NCI-H69 (cell line): ENCODE measurements at places on chromosomes 7 and 10.
A peak's percentile ranks its signal among the peaks of the same experiment; 100 is the strongest.

DNA sequence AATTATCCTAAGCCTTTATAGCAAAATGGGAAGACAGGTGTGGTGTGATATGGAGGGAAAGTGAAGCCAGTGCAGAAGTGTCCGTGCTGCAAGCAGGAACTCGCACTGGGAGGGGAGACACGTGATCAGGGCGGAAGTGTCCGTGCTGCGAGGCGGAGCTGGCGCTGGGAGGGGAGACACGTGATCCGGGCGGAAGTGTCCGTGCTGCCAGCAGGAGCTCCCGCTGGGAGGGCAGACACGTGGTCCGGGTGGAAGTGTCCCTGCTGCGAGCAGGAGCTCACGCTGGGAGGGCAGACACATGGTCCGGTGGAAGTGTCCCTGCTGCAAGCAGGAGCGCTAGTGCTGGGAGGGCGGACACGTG lies 40.5 kb upstream of the PRKAR1B start:
- peak; percentile 99 for DNase-seq

DNA sequence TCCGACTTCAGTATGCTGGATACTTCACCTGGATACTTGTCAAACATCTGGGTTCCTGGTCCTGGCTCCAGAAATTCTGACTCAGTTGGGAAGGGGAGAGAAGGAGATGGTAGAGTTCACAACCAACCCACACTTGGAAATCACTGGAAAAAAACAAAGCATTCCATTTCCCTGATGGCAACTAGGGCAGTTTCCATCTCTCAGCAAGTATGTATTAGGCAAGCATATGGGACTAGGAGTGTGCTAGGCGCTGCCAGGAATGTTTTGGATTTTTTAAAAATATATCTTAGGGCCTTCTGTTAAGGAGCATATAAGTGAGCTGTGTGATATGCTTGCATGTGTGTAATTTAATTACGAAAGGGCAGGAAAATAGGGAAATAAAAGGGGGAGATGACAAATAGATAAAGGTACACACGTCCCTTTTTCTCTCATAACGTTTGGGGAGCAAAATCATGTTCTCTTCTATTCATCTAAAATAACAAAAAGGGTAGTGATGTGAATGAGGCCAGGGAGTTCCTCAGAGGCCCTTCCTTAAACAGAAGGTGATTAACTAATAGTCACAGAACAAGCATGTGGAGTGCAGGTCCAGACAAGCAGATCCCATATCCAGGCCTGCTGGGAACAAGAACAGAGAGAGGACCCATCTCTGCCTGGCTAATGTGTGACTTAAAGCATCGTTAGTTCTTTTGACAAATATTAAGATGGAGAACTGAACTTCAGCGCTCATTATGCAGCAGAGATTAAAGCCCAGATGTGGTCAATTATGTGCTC lies 64.5 kb upstream of the NFE2L3 start:
- DNase-seq, result no peak

DNA sequence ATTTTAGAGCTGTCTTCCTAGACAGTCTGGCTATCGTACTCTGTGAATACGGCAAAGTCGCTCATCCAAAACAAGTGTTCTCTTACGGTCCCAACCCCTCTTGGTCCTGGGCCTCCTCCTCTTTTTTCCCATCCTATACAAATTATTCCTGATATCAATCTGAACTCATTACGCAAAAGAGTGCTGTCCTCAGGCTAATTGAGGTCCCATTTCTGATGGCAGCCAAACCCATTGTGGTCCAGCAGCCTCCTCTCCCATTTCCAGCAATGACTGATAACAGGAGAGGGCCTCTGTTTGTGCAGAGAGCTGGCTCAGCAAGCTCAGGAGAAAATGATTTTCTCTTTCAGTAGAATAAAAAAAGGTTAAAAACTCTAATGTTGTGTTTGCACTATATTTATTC lies 203.4 kb upstream of the GHITM start:
- DNase-seq, result no peak

DNA sequence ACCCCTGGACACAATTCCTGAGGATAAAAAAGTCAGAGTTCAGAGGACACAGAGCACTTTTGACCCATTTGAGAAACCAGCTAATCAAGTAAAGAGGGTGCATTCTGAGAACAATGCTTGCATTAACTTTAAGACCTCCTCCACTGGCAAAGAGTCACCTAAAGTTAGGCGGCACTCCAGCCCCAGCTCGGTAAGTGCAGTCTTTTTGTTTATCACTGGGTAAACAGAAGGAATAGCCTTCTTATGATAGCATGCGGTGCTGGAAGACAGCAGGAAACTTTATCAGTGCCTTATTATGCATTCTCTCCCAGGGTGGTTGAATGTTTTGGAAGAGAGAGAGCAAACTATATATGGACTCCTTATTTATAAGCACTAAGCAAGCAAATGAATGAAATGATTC lies 130.5 kb downstream of the CDK14 start:
- peak; percentile 78 for DNase-seq

- DNase-seq, result peak; percentile 43
Observed at GRCh38 chr7:39594988-39595620, 28.3 kb upstream of the RALA start.

DNA sequence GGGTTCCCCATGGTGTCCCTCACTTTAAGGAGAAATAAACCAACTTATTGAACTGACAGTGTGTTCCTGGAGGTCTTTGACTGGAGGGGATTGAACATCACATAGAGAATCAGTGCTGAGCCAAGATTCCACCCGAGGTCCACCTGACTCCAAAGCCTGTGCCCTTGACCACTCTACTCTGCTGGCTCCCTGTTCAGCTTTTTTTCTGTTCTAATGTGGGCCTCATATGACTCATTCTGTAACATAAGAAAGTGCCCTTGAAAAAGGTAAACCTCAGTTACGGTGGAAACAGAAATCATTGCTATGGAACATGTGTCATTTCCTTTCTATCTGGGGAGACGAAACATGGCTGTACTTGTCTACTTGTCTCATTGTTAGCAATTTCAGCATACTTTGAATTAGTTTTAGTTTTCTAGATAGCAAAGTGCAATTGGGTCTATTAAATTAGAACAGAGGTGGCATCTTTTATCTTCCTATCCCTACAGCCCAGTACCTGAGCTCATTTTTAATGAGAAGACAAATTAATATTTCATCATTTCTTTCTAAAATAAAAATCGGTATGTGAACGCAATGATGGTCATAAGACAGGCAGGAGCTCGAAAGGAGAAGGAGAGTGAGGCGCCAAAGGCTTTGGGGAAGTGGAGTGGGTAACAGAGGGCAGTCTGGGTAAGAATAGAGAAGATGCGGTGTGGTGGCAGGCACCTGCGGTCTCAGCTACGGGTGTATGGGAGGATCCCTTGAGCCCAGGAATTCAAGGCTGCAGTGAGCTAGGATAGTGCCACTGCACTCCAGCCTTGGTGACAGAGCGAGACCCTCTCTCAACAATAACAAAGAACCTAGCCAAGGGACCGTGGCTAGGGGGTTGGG lies 1.5 kb downstream of the GSDME start:
- DNase-seq, result no peak

GRCh38 chr10:69865450-69865849 lies 63.7 kb downstream of the COL13A1 start:
- no peak for DNase-seq

- no peak for DNase-seq
Observed at GRCh38 chr7:96992192-96993005, 13.0 kb upstream of the DLX6 start.
